AG09309 (cell line): ENCODE measurements at places on chromosomes 11 and 22.

GRCh38 chr22:49642331-49642730 lies 185.3 kb downstream of the BRD1 start:
- no peak for DNase-seq

- no peak for DNase-seq
Measured at GRCh38 chr22:24578355-24579257, 14.3 kb downstream of the LRRC75B start.

GRCh38 chr11:33652431-33652830 lies 48.2 kb downstream of the C11orf91 start:
- no peak for DNase-seq

- DNase-seq, result no peak
Measured at GRCh38 chr11:113724778-113725177, 18.7 kb upstream of the TMPRSS5 start.

DNA sequence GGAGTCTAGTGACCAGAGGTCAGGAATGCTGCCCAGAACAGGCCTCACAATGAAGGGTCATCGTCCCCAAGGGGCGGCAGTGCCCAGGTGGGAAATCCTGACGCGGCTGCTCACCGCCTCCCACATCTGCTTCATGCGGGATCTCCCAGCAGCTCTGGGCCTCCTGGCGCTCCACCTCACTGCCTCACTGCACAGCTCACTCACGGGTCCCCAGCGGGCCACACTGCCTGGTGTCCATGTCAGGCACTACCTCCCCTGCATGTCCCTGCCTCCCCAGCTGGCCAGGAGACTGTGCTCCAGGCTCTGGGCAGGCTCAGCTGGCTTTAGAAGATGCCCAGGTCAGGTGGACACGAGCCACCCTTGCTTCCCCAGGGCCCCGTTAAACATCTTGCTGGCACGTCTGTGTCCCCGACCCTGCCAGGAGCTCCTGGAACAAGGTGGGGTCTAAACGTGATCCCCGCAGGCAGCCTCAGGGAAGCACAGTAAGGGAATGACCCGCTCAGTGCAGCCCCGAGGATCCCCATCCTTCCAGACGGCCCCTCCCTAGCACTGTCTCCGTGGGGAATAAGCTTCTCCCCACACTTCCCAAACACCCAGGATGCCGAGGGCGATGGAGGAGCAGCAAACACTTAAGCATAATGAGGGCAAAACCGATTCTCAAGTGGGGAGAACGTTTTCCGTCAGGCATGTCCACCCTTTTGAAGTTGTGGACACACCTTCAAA lies 93.2 kb downstream of the TRMU start:
- DNase-seq, result no peak

- no peak for DNase-seq
Measured at GRCh38 chr11:11207428-11207827, 145.6 kb downstream of the CSNK2A3 start.

GRCh38 chr22:39003165-39003638 lies 10.9 kb upstream of the APOBEC3C start:
- peak; percentile 67 for DNase-seq

DNA sequence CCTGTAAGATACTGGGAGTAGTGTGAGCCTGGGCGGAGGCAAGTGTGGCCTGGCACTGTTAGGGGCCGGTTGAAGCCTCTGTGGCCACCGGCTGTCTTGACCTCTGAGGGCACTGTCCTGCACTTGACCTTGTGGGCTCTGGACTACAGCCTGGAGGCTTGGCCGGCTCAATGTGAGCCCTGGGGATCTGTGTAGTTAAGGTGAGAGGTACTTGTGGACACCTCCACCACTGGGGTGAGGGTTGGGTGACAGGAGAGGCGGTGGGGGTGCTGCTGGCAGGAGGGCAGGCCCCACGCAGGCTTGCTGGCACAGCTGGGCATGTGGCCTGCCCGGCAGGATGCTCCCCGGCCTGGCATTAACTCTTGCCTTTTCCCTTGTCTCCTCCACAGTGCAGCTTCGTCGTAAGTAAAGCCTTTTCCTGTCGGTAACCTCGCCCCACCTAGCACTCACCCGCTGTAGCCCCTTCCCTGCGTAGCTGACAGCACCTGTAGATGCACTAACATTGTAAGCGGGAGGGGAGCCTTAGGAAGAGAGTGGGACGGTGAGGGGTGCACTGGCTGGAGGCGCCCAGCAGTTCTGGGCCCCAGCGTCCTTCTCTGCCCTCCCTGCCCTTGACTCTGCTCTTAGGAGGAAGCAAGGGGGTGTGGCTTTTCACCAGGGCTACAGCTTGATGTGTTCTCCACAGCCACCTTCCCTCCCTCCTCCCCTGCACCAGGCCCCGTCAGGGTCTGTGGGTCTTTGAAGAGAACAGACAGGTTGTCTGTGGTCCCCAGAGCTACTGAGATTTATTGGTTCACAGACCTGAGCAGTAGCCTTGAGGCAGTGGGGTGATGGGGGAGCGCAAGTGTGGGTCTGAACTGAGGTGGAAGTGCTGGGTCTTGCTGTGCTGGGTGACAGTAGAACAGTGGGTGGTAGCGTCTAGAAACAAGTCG lies 17.6 kb downstream of the INCENP start:
- no peak for DNase-seq

DNA sequence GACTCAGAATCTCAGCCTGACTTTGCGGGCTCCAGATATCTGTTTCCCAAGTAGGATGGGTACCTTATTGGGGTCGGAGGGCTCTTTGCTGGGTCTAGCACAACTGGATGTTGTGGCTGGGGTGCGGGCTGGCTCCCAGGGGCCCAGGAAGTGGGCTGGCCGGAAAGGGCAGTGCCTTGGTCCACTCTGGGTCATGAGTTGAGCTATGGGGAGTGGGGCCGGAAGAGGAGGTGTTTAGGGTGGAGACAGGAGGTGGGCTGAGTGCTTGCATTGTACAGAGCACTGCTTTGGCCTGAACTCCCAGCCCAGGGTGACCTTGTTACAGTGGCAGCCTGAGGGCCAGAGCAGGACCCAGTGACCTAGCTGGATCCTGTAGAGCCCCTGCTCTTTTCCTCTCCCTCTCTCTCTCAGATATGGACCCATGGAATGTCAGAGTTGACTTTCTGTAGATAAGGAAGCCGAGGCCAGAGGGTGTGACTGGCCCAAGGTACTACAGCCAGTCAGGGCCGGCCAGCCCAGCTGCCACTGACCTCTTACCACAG lies 13.2 kb downstream of the PHLDB1 start:
- no peak for DNase-seq

GRCh38 chr22:38724926-38725571 lies 19.3 kb downstream of the GTPBP1 start:
- DNase-seq, result no peak

DNA sequence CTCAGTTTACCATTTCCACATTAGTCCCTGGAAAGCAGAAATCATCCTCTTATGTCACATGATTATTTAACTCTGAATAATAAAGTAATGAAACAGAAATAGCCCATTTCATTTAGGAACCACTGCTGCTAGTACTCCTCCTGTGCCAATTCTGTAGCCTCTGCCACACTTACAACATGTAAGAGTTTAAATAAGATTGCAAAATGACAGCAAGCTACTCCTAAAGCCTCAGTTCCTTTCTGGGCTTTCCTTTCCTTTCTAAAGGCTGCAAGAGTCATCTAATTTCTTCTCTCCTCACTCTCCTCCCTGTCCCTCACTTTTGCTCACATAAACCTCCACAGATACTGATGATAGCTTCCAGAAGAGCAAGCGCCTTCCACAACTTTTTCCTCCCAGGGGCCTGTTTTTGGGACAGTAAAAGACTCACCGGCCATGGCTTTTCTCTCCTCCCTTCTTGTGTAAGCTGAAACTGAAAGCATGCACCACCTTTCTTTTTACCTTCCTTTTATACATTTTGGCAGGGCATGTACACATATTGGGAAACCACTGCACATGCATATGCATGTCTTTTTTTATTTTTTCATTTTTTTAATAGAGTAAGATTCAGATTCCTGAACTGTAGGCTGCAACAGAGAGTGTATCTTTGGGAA lies 38.5 kb downstream of the CARD18 start:
- DNase-seq, result no peak

GRCh38 chr11:111521135-111521534 lies 6.6 kb downstream of the HOATZ start:
- DNase-seq, result no peak

- DNase-seq, result no peak
Measured at GRCh38 chr11:88359541-88359940, 22.0 kb upstream of the CTSC start.

- DNase-seq, result no peak
Measured at GRCh38 chr11:84685149-84685548, 942.0 kb downstream of the DLG2 start.

DNA sequence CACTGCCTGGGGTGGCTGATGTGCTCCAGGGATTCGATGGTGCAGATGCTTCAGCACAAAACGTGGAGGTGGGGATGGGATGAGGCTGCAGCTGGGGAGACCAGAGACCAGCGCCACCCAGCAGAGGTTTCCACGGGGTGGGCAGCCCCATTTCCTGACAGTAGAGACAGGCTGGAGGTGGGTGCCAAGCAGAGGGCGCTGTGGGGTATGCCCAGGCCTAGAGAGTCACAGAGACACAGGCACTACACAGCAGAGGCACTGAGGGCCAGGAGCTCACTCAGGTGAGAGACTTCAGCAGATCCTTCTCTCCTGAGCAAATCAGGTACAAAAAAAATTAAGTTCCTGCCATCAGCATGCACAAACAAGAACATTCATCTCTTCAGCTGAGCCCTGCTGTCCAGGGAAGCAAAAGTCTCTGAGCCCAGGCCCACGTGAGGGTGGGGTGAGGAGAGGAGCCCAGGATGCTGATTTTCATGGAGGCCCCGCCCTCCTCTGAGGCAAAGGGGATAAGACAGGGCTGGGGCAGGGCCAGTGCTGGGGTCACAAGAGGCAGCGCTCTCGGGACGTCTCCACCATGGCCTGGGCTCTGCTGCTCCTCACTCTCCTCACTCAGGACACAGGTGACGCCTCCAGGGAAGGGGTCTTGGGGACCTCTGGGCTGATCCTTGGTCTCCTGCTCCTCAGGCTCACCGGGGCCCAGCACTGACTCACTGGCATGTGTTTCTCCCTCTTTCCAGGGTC lies 53.1 kb downstream of the GGTLC2 start:
- no peak for DNase-seq

GRCh38 chr11:134474942-134475341 lies 62.9 kb upstream of the B3GAT1 start:
- no peak for DNase-seq

DNA sequence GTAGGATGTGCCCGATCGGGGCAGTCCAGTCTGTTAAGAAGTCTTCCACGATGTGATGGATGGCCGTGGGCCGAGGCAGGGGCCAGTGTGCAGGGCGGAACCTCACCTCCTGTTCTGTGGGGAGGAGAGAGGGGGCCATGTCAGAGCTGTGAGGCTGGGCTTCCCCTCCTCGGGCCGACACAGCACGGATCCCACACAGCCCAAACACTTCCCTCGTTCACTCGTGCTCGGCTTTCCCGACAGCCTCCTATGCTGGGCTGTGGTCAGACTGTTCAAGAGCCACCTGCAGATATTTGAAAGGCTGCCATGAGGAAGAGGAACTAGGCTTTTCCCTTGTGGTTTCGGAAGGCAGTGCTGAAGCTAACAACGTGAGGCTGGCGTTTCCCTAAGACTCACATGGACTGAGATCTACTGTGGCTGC lies 12.3 kb upstream of the TXN2 start:
- DNase-seq, result no peak

DNA sequence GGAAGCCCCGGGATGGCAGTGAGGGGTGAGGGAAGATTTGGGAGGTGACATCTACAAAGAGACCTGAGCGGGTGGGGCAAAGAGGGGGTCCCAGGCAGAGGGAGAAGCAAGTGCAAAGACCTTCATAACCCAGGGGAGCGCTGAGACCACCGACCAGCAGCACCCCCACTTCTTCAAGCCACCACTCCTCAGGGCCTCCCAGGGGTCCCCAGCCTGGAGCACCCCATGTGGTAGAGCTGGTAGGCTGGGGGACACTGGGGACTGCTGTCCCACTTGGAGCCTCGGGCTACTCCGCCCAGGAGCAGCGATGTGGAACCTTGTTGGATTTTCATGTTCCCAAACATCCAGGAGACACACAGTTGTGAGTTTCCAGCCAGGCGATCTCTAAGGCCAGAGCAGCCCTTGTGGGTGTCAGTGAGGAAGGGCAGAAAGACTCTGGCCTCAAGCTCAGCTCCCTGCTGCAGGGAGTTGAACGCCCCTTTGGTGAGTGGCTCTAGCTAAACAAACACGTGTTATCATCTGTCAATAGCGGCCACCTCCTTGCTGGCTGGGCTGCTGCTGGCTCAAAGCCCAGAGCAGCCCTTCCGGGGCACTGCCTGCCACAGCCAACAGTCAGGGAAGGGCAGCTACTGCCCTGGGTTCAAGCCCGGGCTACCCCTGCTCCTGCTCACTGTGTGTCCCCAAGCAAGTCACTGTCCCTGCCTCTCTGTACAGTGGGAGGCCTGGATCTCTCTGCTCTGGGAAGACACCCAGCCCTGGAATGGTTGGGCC lies 25.7 kb upstream of the CHKA start:
- no peak for DNase-seq

- no peak for DNase-seq
Measured at GRCh38 chr11:60098508-60098907, 10.0 kb downstream of the MS4A2 start.

GRCh38 chr11:2673871-2674471 lies 25.8 kb downstream of the KCNQ1OT1 start:
- DNase-seq, result no peak

GRCh38 chr22:43743131-43743530 lies 69.0 kb downstream of the EFCAB6 start:
- DNase-seq, result no peak

- DNase-seq, result no peak
Measured at GRCh38 chr11:45929486-45930030, 7.1 kb downstream of the LARGE2 start.

GRCh38 chr11:11149671-11150459 lies 203.2 kb downstream of the CSNK2A3 start:
- DNase-seq, result no peak

DNA sequence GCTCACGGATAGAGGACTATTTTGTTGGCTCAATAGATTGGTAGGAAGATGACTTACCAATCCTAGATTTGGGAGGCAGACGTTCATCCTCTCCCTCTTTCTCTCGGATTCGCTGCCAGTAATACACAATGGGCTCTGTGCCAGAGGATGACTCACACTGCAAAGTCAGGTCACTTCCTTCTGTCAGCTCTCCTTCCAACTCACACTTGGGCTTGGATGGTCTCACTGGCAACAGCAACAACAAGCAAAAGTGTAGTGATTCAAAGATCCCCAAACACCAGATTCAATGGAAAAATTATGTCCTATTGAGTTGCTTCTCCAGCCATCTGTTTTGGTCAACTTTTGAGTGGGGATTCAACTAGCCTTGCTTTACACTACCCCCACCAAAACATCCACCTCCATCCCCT lies 21.7 kb upstream of the HSPA8 start:
- peak; percentile 89 for DNase-seq

GRCh38 chr11:130431331-130431773 lies 2.9 kb upstream of the ADAMTS8 start:
- no peak for DNase-seq

- DNase-seq, result no peak
Measured at GRCh38 chr11:86383041-86383955, 8.6 kb downstream of the CCDC81 start.
